Activated CD8-positive, alpha-beta T cell treated with anti-CD3 and anti-CD28 coated beads, Interleukin-2, amount 10 ng/mL, durations not matched to agents 7 days and 5 days (primary cell): ENCODE measurements at places on chromosomes 1 and 21.

DNA sequence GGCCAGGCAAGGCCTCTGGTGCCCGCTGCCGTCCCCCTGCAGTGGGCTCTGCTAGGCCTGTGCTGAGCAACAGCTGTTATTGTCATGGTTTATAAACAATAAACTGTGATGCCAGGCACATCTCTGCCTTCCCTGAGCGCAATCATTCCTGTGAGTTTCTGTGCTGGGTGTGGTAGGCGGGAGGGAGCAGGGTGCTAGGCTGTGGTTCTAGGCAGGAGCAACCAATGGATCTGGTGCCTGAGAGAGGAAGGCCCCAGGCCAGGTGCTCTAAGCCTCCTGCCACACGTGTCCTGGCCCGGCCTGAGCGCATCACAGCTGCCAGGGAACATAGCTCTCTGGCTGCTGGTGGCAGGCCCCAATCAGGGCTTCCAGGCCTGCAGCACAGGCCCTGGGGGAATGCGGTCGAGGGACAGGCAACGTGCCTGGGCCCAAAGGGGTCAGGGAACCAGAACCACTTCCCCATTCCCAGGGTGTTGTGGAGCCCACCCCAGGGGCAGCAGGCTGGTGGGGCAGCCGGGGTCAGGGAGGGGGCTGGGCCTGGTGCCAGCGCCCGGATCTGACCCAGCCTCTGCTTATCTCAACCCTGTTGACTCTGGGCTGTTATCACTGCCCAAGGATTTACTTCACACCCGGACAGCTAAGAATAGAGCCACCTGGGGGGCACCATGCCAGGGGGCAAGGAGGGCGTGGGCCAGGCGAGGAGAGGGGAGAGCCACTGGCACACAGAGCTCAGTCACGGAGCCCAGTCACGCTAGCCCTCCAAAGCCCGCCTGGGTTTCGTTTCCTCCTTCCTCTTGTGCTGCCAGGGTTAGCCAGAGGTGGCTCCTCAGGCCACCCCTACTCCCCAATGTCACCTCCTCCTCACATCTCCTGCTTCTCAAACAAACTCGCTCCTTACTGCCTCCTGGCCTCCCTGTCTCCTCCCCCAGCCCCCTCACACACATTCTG lies 11.5 kb downstream of the TRIM46 start:
- peak overlapping the region; percentile 6 for H3K27ac ChIP-seq
- H3K36me3 ChIP-seq = peaks cover 15% of the 10 kb centered on the region

DNA sequence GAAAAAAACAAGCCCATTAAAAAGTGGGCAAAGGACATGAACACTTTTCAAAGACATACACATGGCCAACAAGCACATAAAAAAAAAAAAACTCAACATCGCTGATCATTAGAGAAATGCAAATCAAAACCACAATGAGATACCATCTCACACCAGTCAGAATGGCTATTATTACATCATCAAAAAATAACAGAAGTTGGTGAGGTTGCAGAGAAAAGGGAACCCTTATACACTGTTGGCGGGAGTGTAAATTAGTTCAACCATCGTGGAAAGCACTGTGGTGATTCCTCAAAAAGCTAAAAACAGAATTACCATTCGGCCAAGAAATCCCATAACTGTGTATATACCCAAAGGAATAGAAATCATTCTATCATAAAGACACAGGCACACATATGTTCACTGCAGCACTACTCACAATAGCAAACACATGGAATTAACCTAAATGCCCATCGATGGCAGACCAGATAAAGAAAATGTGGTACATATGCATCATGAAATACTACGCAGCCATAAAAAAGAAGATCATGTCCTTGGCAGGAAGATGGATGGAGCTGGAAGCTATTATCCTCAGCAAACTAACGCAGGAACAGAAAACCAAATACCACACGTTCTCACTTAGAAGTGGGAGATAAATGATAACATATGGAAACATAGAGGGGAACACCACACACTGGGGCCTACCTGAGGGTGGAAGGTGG lies 70.1 kb downstream of the INTS7 start:
- H3K36me3 ChIP-seq = peaks cover 67% of the 10 kb centered on the region
- no peak overlapping the region for H3K27ac ChIP-seq
- no peak for DNase-seq
- H3K4me1 ChIP-seq = no peaks in the 10 kb centered on the region
- H3K4me3 ChIP-seq = no peak overlapping the region

DNA sequence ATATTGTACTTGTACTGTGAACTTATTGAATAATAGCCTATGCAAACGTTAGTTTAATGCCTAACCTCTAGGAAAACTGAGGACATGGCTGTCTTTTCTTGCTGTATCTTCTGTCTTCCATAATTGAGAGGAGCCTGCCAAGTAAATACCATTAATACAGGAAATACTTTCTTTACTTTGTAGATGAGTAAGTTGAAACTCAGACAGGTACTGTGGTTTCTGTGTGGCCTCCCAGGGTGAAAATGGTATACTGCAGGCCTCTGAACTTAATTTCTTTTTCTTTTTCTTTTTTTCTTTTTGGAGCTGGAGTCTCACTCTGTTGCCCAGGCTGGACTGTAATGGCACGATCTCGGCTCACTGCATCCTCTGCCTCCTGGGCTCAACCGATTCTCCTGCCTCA lies 208.8 kb upstream of the ADGRL4 start:
- H3K27me3 ChIP-seq = no peaks in the 10 kb centered on the region
- H3K27ac ChIP-seq = no peak overlapping the region
- no peaks in the 10 kb centered on the region for H3K36me3 ChIP-seq
- no peak for DNase-seq

DNA sequence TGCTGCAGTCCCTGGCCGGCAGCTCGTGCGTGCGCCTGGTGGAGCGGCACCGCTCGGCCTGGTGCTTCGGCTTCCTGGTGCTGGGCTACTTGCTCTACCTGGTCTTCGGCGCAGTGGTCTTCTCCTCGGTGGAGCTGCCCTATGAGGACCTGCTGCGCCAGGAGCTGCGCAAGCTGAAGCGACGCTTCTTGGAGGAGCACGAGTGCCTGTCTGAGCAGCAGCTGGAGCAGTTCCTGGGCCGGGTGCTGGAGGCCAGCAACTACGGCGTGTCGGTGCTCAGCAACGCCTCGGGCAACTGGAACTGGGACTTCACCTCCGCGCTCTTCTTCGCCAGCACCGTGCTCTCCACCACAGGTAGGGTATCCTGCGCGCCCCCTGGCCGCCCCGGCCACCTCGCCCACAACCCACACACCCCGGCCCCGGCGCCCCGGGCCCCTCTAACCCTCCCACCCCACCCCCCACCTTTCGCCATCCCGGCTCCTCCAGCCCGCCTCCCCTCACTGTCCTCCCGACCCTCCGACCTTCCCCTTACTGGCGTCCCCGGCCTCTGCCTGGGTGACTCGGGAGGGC lies 352 bp downstream of the KCNK1 start:
- peaks cover 48% of the 10 kb centered on the region for H3K27me3 ChIP-seq
- DNase-seq = no peak
- no peak overlapping the region for H3K4me3 ChIP-seq
- peaks cover 4% of the 10 kb centered on the region for H3K4me1 ChIP-seq

DNA sequence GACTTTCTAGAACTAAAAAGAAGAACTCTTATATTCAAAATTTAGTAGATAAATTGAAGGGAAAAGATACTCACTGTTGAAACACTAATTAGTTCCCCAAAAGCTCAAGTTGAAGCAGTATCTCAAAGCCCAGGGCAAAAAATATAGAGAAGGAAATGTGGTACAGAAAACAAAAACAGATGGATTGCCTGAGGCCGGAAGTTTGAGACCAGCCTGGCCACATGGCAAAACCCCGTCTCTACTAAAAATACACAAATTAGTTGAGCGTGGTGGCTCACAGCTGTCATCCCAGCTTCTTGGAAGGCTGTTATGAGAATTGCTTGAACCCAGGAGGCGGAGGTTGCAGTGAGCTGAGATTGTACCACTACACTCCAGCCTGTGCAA lies 36.0 kb downstream of the FAM177B start:
- H3K36me3 ChIP-seq = peaks cover 10% of the 10 kb centered on the region
- H3K4me3 ChIP-seq = peak overlapping the region; percentile 40
- peaks cover 19% of the 10 kb centered on the region for H3K4me1 ChIP-seq
- H3K27ac ChIP-seq = peak overlapping the region; percentile 51
- peaks cover 3% of the 10 kb centered on the region for H3K27me3 ChIP-seq

DNA sequence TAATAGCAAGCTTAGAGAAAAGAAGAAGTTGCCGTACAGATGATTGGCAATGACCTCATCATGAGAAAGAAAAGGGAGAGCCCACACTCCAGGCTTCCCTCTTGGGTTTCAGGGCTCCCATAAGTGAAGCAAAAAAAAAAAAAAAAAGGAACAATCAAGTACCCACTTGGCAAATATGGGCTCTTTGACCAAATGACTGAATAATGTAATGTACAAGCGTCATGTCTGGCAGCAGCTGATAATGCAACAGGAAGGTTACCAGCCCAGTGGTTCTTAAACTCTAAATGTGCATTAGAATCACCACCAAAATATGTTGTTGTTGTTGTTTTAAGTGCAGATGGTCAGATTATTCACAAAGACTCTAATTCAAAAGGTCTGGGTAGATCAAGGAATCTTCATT lies 13.5 kb downstream of the TNFSF4 start:
- H3K4me1 ChIP-seq = peaks cover 34% of the 10 kb centered on the region
- peaks cover 13% of the 10 kb centered on the region for H3K36me3 ChIP-seq
- H3K27me3 ChIP-seq = no peaks in the 10 kb centered on the region
- no peak overlapping the region for H3K4me3 ChIP-seq

GRCh38 chr1:213425376-213426030 lies 374.5 kb downstream of the RPS6KC1 start:
- no peak for DNase-seq
- H3K4me3 ChIP-seq = no peak overlapping the region
- no peaks in the 10 kb centered on the region for H3K4me1 ChIP-seq
- H3K36me3 ChIP-seq = no peaks in the 10 kb centered on the region

GRCh38 chr1:228338521-228339051 lies 68.0 kb downstream of the TRIM11 start:
- no peak overlapping the region for H3K4me3 ChIP-seq
- H3K27me3 ChIP-seq = no peaks in the 10 kb centered on the region
- peaks cover 11% of the 10 kb centered on the region for H3K4me1 ChIP-seq
- no peaks in the 10 kb centered on the region for H3K36me3 ChIP-seq
- no peak for DNase-seq

- H3K27me3 ChIP-seq = peaks cover 7% of the 10 kb centered on the region
- peak overlapping the region; percentile 84 for H3K4me3 ChIP-seq
- no peak overlapping the region for H3K27ac ChIP-seq
- peaks cover 10% of the 10 kb centered on the region for H3K36me3 ChIP-seq
These were observed 1.3 kb downstream of the SLC41A1 start for GRCh38 chr1:205811660-205812059.

DNA sequence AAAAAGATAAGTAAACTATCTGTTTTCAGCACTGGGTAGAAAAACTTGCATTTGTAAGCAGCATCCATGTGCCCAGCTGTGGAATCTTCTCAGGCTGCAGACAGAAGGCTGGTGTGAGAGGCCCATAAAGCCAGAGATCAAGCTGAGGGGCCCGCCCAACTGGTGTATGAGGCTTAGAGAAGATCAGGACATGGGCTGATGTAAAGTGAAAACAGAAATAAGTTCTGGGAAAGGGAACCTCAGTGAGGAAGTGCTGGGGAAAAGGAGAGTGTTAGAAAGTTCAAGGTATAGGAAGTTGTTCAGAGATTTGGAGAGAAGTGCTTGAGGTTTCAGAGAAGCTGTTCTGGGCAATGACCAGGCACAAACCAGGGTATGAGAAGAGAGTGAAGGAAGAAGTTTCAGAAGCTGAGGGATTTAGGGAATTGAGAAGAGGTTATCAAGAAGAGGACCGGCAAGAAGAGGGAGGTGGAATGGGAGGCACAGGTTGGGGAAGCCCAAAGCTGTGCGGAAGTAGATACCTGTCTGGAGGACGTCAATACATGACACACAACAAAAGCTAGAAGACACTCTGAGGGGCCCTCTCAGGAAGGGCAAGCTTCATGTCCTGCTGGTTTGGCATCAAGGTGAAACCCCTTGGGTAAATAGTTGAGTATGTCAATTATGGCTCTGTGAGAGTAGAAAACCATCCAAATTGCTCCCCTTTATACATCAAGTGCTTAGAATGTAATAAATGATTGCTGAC lies 2.7 kb upstream of the CD5L start:
- no peaks in the 10 kb centered on the region for H3K36me3 ChIP-seq
- DNase-seq = no peak
- no peak overlapping the region for H3K27ac ChIP-seq
- no peaks in the 10 kb centered on the region for H3K27me3 ChIP-seq

- peaks cover 36% of the 10 kb centered on the region for H3K4me1 ChIP-seq
- no peak overlapping the region for H3K4me3 ChIP-seq
- peaks cover 46% of the 10 kb centered on the region for H3K36me3 ChIP-seq
- H3K27ac ChIP-seq = peak overlapping the region; percentile 76
- H3K27me3 ChIP-seq = no peaks in the 10 kb centered on the region
These were observed 6.4 kb upstream of the TMCO2 start for GRCh38 chr1:40241362-40241761.

DNA sequence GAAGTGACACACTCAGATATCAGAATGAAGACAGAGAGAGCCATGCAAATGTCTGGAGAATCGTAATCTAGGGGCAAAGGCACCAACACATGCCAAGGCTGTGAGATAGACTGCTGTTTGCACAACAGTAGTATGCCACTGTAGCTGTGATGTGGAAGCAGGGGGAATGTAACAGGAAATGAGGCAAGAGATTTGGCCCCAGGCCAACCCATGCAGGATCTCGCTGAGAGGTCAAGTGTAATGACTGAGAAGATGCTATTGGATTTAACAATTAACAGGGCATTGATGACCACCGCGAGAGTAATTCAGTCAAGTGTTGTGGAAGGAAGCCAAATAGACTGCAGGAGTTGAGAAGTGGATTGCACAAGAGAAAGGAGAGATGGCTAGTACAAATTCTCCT lies 107.3 kb upstream of the ST6GALNAC5 start:
- H3K27me3 ChIP-seq = peaks cover 11% of the 10 kb centered on the region
- H3K4me1 ChIP-seq = no peaks in the 10 kb centered on the region
- DNase-seq = no peak
- H3K36me3 ChIP-seq = no peaks in the 10 kb centered on the region
- no peak overlapping the region for H3K27ac ChIP-seq
